ENCODE measurements at places on chromosomes 16 and 17.

DNA sequence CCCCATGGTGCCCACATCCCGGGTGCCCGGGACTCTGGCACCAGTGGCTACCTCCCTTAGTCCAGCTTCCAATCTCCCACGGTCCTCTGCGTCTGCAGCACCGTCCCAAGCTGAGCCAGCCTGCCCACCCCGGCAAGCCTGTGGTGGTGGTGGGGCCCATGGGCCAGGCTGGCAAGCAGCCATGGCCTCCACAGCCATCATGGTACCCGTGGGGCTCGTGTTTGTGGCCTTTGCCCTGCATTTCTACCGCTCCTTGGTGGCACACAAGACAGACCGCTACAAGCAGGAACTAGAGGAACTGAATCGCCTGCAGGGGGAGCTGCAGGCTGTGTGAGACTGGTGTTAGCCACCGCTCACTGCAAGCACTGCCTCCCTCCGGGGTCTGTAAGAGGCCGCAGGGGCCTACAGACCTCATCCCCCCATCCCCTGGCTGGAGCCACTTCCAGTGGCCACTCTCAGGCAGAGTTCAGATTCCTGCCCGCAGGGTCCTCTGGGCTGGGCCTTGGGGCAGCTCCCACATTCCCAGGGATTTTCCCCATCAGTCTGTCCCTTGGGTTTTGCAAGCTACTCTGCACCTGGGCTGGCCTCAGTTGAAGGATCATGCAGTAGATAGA, 3.9 kb upstream of the SETD1A start:
- no peak for DNase-seq

GRCh38 chr16:87468550-87468949, 24.3 kb downstream of the ZCCHC14 start:
- no peak for DNase-seq

GRCh38 chr16:31201582-31202413, 762 bp downstream of the PYCARD start:
- DNase-seq, result no peak

GRCh38 chr16:54937671-54938211, 7.1 kb downstream of the IRX5 start:
- no peak for DNase-seq

DNA sequence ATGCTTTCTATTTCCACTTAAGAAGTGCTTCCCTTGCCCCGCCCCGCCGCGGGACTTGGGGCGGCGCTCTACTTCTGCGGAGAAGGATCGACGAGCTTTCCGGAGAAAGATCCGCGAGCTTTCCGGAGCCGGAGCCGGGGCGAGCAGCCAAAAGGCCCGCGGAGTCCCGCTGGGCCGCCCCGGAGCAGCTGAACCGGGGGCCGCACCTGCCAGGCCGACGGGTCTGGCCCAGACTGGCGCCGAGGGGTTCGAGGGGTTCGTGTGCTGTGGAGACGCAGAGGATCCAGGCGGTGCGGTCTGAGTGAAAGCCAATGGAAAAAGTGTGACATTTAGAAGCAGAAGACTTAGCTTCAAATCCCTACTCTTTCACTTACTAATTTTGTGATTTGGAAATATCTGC, 50.8 kb downstream of the TBC1D26 start:
- DNase-seq, result no peak

- DNase-seq, result no peak
Measured at GRCh38 chr17:40832840-40833239, 10.4 kb upstream of the KRT10 start.

GRCh38 chr17:20276421-20276820, 190.9 kb downstream of the LGALS9B start:
- peak; percentile 25 for DNase-seq

- DNase-seq, result no peak
Measured at GRCh38 chr17:80605326-80606066, 60.9 kb downstream of the RPTOR start.

DNA sequence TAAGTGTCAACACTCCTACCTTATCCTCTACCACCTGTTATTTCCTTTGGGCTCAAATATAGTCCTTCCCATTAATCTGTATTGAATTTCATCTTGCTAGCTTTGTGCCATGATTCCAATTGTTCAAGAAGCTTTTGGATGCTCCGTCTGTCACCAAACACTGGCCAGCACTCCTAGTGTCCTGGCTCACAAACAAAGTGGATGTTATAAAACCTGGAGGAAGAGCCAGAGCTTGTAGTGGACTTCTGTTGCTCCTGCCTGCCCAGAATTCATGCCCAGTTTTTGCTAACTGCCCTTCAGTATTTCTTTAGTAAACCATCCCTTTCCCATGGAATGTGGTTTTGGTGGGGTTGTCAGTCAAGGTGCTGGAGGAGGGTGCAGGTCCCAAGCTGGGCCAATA, 77.2 kb upstream of the HS3ST2 start:
- DNase-seq, result no peak

- no peak for DNase-seq
Measured at GRCh38 chr16:84826558-84826941, 6.8 kb downstream of the CRISPLD2 start.

DNA sequence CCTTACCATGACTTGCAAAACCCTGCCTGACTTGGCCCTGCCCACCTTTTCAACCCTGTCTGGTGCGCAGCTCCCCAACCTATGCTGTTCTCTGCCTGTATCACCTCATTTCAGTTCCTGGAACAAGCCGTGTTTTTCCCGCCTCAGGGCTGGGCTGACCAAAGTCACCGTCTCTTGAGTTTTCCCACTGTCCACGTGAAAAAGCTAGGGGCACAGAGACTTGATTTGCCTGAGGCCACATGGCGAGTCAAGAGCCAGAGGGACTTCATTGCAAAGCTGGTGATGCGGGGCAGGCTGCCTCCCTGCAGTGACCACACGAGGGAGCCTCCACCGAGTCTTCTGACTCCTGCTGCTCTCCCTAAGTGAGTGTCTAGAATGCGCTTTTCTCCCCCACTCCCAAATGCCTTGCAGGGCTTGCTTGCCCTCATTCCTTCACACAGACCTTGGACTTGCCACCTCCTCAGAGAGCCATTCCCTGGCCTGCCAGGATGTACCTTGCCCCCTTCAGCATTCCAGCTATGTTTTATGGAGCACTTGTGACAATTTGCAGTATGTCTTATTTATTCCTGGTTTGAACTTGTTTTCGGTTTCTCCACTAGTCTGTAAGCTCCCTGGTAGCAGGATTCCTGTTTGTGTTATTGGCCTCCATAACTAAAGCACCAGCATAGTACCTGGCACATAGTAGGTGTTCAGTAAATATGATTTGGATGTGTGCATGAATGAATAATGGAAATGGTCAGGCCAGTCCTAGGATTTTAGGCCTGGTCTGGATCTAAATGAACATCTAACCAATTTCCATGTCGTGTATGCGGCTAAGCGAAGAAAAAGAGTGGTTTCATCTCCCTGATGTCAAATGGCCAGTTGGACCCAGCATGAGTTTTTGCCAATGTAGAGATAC, 252.3 kb downstream of the SNX29 start:
- DNase-seq, result no peak

DNA sequence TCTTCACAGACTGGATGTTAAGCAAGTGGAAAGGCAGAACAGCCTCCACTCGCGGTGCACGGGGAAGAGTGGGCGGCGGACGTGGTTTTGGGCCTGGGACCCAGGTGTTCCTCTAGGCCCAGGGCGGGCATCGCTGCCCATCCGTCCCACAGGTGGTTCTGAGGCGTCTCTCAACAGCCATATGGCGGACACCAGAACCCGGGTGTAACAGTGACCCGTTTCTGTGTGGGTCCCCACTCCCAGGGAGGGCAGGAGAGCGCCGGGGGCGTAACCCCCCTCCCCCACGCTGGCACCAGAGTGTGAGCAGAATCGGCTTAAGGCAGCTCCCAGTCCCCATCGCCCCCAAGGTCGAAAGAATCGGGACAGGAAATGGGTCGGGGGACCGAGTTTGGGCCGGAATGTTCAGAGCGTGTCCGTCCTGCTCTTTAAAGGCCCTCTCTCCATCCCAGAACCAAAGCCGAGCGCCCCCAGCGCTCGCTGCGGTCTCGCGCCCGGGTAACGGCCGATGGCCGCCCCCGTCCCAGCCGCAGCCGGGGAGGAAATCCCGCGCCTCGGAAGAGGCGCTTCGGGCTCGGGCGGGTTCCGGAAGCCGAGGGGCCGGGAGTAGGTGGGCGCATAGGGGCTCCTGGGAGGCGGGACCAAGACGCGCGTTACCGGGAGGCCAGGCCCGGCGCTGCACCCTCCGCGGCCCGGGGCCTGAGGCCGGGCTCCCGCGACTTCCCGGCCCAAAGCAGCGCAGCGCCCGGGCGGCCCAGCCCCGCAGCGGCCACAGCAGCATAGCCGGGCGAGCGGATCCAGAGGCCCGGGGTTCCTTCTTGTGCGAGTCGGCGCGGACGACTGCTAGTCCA, at the start of gene TK2:
TSS of gene TK2 (minus strand) at position 839 of the 848 bp plus-strand sequence. CDS start at position 778, 61 bp downstream.
- DNase-seq, result peak; percentile 44

GRCh38 chr17:44359458-44360143, 4.1 kb downstream of the FAM171A2 start:
- no peak for DNase-seq

DNA sequence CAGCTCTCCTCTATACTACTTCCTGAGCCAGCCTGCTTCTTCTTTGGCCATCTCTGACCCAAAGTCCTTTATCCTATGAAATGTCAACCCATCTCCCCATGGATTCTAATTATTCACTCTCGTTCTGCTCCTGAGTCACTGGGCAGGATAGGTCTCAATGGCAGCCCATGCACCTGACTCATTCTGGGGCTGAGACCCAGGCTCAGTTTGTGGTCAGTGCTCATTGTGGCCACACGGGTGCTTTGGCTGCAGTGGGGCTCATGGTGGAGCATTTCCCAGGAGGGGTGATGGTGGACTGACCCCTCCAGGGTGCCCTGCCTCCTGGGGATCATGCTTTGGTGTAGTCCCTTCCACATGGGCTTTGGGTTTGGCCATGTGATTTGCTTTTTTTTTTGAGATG, 154.8 kb upstream of the WSCD1 start:
- no peak for DNase-seq

- DNase-seq, result no peak
Measured at GRCh38 chr17:351449-351738, 1.2 kb downstream of the RPH3AL start.

DNA sequence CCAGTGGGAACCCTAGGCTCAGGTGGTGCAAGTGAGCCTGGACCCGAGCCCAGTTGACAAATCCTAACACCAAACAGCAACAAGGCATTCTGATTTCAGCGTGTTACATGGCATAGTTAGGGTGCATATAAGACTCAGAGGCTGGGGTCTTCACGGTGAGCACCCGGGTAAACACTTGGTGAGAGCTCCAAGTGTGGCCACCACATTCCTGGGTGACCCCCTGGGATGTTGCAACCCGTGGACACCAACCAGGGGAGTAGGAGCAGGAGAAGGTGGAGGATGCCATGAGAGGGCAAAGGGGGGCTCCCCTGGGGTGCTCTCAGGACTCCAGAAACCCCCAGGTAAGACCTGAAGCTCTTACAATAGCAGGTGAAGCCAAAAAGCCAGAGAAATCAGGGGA, 69.9 kb upstream of the CDH5 start:
- no peak for DNase-seq

- DNase-seq, result no peak
Measured at GRCh38 chr17:13537167-13537731, 64.5 kb downstream of the HS3ST3A1 start.

DNA sequence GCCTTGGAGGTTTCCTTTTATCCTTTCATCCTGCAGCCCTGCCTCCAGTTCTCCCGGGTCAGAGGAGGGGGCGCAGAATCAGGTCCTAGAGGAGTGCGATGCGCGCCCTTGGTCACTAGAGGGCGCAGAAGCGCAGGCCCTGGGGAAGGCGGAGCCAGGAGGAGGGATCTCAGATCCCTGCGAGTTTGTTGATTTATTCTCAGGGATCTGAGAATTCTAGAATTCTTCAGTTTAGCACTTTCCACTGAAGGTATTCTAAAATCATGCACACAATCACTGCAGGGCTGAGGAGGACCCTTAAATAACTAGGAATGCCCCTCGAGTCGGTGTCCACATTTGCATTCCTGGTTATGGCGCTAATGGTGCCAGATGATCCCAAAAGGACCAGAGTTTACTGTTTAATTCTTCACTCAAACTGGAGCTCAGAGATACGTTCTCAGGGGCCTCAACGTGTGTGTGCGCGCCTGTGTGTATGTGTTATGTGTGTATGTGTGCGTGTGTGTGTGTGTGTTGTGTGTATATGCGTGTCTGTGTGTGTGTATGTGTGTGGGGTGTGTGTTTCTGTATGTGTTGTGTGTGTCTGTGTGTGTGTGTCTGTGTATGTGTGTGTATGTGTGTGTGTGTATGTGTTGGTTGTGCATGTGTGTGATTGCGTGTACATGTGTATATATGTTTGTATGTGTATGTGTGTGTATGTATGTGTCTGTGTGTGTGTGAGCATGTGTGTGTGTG, 6.9 kb upstream of the ELAC2 start:
- peak; percentile 40 for DNase-seq

GRCh38 chr17:80164185-80164584, 5.6 kb upstream of the CARD14 start:
- no peak for DNase-seq

- no peak for DNase-seq
Measured at GRCh38 chr16:84617041-84617790, 662 bp downstream of the COTL1 start.

GRCh38 chr17:64077379-64077778, 52.6 kb downstream of the ERN1 start:
- DNase-seq, result no peak

GRCh38 chr16:85969591-85969990, 70.6 kb downstream of the IRF8 start:
- DNase-seq, result no peak

DNA sequence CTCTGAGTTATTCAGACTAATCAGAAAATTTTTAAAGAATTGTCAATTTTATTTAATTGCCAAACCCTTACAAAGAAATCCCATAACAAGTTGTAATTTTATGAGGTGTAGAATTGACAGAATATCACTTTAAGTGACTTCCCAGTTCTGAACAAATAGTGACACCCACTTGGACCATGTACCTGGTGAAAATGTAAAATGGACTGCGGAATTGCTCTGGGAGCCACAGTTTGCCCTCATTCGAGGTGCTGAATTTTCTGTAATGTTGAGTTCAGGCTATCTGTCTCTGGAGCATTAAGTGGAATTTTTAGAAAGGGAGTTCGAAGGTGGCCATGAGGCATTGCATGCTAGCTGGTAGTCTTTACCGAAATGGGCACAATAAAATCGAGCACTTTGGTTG, 5.1 kb downstream of the GNAO1 start:
- DNase-seq, result no peak

DNA sequence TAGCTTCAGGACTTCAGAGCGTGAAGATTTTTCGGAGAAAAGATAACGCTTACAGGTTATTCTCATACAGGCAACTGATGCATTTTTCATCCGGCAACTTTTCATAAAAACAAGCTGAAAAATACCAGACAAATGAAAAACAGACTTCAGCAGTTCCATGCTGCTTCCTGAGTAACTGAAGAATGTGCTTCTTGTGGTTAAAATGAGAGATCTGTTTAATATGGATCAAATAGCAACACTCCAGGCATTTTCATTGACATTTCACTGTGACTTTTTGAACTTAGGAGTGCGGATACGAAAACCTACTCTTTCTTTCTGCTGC, 705 bp upstream of the PITPNC1 start:
- no peak for DNase-seq

- no peak for DNase-seq
Measured at GRCh38 chr17:19706791-19707727, 9.3 kb downstream of the SLC47A2 start.

- peak; percentile 22 for DNase-seq
Measured at GRCh38 chr17:73591296-73592078, 52.8 kb downstream of the SDK2 start.

GRCh38 chr17:77482375-77483127, 341.8 kb downstream of the SEC14L1 start:
- no peak for DNase-seq

- DNase-seq, result no peak
Measured at GRCh38 chr16:68524069-68524820, 14.8 kb upstream of the ZFP90 start.

GRCh38 chr16:85798283-85798776, 1.0 kb downstream of the EMC8 start:
- DNase-seq, result no peak
